ENCODE measurements at places on chromosomes 3 and 15.
A peak's percentile ranks its signal among the peaks of the same experiment; 100 is the strongest.

DNA sequence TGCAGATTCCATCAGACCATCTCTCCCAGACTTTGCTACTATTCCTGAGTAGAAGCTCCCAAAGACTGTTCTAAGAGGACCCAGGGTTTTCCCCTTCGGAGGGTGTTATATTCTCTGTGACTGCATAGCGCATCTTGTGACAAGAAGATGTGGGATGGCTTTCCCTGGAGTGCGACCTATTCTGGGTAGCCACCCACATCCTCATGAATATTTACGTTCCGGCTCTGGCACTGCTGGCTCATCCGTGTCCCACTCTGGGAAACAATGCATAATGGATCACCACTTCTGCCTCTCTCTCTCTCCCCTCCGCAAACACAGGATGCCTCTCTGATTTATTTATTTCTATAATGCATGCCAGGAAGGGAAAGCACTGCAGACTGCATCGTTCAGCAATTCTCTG is 166.1 kb downstream of the PYDC2 start:
- no peak for DNase-seq

DNA sequence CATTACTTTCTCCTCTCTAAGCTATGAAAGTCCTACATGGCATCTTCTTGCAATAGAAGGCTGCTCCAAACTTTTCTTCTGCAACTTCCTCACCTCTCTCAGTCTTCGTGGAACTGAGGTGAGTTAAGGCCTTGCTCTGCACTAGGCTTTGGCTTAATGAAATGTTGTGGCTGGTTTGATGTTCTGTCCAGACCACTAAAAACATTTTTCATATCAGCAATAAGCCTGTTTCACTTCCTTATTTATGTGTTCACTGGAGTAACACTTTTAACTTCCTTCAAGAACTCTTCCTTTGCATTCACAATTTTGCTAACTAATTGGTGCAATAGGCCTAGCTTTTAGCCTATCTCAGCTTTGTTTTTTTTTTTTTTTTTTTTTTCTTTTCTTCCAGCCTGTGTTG is 335.3 kb upstream of the NECTIN3 start:
- DNase-seq = no peak

DNA sequence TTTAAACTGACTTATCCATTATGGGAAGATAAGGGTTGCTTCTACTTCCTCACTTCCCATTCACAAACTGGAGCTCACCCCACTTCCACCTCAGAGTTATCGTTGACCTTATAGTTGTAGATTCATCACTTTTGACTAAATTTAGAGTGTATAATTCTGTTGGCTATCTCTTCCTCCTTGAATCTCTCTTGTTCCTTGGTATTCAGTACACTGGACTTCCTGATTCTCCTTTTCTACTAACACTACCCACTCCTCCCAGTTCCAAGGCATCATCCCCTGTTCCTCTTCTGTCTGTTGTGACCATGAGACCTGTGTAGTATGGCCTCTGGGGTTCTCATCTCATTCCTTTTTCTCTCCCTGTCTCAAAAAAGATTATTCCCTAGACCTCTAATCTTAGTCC is 5.9 kb upstream of the GPR87 start:
- no peak for DNase-seq

DNA sequence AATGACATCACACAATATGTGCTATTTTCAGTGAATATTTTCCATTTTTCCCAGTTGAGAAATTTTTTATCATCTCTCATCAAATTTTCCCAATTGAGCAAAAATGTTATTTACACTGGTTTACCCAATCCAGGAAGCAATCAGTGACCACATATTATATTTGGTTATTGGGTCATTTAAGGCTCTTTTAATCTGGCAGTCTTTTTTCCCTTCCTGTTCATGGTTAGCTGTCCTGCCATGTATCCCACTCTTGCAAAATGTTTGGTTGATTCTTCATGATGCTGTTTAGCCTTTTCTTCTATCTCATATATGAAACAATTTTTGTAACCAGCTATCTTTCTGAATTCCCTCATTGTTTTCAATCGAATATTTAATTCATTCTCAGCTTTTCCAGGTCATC is 626.0 kb downstream of the RBMS3 start:
- DNase-seq = no peak

GRCh38 chr3:192879346-192880031 is 38.2 kb downstream of the MB21D2 start:
- no peak for DNase-seq

GRCh38 chr3:27467545-27467944 is 16.6 kb downstream of the SLC4A7 start:
- peak; percentile 3 for DNase-seq

- DNase-seq = peak; percentile 55
Measured at GRCh38 chr3:50978991-50979667, 304.4 kb downstream of the DOCK3 start.

DNA sequence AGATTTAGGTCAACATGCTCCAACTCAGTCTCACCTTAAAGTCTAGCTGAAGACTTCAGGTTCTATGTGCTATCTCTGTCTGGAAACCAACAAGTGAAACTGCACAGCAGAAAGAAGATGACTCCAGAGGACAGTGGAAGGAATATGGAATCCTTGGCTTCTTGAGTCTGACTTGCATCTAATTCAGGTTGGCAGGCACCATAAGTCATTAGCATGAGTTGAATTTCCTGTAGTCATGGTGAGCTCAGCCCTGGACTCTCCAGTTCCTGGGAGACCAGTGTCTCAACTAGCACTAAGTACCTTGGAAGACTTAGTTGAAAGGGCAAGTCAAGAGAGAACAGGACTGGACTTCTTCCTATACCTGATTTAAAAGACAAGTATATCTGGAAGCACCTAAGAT is 129.7 kb downstream of the DTWD1 start:
- no peak for DNase-seq

GRCh38 chr3:150414258-150414657 is 6.2 kb downstream of the TSC22D2 start:
- DNase-seq = no peak

DNA sequence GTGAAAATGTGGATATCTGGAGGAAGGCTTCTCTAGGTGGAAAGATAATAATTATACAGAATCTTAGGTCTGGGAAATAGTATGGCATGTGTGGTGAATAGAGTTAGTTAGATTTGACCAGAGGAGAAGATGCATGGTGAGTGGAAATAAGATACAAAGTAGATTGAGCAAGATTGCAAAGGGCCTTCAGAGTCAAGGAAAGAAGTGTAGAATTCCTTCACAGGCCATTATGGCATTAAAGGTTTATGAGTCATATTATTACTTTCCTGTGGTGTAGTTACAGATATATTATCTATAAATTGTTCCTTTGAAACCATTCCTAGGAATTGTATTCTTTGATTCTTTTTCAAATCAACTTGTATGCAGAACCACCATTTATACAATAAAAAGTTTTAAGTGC is 660.3 kb downstream of the SI start:
- DNase-seq = no peak

GRCh38 chr3:23496165-23496564 is 293.0 kb downstream of the UBE2E2 start:
- DNase-seq = no peak

DNA sequence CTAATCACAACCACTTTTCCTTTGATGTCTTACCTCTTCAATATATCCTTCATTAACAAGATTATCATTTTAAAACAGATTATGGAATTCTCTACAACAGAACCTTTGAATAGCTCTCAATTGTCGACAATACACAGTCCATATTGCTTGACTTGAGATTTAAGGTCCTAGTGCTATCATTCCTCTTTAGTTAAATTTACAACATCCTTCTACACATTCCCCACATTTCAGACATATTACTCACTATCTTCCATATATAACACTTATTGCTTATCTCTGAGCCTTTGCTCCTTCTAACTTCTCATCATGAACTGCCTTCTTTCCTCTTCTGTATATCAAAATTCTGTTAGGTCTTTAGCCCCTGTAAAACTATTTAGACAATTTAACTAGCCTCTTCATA is 247.0 kb downstream of the STXBP5L start:
- DNase-seq = no peak

DNA sequence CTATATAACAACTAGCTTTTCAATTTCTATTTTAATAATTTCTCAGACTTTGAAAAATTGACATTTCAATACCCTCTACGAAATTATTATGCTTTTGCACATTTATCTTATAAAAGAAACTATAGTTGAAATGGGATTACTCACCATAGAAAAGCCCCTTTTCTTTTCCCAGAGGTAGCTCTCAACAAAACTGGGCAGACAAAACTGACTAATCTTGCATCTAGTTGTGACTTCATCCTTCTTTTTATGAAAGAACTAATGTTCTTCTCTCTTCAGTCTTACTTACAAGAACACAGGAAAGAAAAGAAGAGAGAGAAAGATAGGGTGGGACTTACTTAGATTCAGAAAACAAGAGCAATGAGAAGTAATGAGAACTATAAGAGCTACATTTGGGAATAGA is 61.0 kb downstream of the GPR160 start:
- DNase-seq = no peak

GRCh38 chr15:65360506-65360905 is 17.3 kb downstream of the IGDCC3 start:
- no peak for DNase-seq

DNA sequence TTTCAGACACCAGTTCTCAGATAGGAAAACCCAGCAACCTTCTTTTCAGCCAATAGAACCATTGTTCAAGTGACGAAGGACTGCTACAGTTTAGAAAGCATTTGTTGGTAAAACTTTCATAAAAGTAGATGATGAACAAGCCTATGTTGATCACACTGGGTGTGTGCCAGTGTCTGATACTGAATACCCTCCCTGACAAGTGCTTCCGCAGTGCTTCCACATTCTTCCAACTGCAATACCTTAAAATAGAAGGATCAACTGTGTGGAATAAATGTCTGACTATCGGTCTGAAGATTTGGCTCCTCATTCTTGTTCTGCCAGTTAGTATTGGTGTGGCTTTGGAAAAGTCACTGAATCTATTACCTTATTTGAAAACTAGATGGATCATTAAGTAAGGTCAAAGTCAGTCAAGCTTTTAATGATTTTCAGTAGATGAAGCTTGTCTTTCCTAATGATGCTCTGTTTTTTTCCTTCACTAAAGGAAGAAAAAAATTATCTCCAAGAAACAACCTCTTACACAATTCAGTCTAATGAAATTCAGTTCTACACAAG is 479.4 kb upstream of the CBLB start:
- no peak for DNase-seq

- no peak for DNase-seq
Measured at GRCh38 chr3:123536153-123536895, 48.5 kb downstream of the HACD2 start.

DNA sequence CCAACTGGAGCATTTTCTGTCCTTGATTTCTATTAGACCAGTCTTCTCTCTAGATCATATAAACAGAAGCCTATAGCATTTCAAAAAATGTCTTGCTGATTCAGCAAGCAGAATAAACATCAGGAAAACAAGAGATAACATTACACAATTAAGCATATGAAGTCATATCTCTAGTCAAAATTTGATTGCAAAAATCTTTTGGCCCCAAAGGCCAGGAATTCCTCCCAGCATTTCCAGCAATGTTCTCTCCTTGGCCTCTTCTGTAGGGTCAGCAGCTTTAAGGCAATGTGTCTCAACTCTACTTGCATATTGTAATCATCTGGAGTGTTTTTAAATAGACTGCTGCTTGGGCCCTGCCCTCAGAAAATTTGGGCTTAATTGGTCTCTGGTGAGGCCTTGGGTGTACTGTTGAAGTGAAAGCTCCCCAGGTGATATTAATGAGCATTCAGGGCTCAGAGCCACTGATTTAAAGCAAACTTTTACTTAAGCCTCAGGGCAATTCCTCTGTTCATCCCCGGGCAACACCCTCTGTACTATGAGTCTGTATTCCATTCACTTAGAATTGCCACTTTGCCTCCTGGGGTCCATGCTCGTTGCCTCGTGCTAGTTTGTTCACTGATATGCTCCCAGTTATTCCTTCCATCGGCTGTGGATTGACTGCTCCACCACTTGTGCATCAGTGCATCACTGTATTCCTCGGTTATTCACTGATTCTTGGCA is 1072.6 kb downstream of the ROBO2 start:
- DNase-seq = no peak

GRCh38 chr3:41137686-41138111 is 61.6 kb upstream of the CTNNB1 start:
- no peak for DNase-seq

DNA sequence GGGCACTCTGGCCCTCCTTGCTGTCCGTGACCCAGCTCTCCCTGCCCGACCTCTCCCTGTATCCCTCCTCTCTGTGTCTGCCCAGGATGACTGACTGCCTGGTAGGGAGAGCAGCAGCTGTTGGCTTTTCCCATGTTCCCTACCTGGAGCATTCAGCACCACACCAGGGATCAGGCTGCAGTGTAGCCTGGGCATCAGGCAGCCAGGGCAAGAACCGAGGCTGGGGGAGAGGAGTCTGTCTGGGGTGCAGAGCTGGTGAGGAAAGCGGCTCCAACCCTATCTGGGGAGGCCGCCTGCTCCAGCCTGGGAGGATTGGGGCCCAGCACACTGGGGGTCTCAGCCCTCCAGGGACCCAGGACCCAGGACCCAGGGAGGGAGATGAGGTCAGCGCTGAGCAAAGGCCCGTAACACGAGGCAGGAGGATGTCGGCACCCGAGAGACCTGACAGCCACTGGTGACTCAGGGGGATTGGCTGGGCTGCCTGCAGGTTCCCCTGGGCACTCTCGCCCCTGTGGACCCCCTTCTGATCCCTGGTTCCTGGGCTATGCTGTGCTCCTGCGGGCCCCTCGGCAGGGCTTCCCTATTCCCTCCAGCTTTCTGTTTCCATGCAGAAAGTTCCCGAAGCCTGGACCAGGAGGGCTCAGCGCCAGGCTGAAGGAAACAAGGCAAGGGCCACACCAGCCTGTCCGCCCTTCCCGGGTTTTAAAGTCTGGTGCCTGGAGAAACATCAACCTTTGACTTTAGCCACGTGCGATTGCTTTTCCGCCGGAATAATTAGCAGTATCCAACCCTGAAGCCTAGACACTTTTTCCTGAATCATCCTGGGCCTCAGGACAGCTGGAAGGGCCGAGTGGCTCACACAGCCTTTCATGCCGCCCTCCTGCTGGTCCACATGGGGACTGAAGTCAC is 128.2 kb upstream of the MEF2A start:
- no peak for DNase-seq

- no peak for DNase-seq
Measured at GRCh38 chr3:150825192-150825915, 62.4 kb upstream of the SIAH2 start.

DNA sequence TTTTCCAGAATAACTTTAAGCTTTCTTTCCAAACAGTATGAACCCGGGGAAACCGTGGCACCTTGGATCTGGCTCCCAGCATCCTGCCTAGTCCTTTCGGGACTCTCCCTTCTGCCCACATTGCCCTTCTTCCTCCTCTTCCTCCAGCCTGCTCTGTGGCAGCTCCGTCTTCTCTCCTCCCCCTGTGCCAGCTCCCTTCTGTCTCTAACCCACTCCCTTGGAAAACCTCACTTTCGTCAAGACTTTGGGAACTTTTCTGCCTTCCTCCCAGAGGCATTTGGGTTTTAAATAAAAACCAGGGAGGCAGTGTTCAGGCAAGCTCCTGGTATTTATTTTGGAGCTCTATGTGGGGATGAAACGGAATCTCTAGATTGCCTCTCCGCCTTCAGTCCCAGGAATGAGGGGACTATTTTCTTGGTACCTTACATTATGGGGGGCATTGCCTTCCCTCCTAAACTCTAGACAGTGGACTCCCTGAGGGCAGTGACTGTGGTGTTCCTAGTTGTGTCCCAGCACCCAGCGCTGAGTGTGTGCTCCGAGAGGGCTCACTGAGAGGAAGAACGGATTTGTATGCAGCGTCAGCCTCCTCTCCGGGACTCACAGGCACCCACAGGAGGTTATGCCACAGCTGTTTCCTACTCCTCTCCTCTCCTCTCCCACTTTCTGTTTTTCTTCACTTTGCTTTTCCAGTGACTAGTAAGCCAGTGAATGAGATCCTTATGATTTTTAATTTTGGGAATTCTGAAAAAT is 105.4 kb upstream of the MRPS22 start:
- no peak for DNase-seq

GRCh38 chr15:76147906-76148570 is 88.3 kb downstream of the TMEM266 start:
- DNase-seq = no peak

All from NCI-H748 treated with DMSO at 0.1 percent for 48 hours (cell line).